Activated gamma-delta T cell treated with Interleukin-2 at 50 U/mL for 16 hours (primary cell): ENCODE measurements at places on chromosomes 7 and 10.

DNA sequence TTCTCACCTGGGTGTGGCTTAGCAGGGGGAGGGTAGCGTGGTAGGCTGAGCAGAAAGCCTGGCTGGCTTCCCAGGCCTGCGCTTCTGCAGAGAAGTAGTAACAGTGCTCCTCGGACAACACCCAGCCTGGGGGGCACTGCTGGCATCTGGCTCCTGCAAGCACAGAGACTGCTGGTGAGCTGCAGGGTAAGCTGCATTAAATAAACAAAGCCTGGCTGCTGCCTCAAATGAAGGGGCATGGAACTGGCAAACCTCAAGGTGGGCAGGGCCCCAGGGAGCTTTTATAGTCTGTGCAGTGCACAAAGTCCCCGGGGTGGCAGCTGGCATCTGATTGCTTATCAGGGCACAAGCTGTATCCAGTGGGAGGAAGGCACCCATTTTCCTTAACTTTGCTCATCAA is 3.9 kb downstream of the KLRG2 start:
- no peak for DNase-seq

DNA sequence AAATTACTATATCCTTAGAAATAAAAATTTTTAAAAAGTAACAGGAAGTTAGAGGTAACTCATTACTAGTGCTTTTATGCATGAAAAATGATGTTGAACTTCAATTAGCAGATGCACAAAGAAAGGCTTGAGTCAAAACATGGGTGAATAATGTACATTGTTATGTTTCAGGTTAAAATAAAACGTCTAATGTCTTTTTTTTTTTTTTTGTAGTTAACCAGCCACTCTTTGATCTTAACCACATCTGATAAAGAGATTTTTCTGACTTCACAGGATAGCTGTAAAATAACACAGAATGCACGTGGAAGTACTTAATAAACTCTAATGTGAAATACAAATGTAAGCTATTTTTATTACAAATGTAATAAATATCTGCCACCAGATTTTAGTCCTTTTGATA is 61.7 kb downstream of the GSAP start:
- DNase-seq, result no peak

GRCh38 chr7:55552320-55553023 is 19.8 kb downstream of the VOPP1 start:
- no peak for DNase-seq

GRCh38 chr7:26074919-26075318 is 77.1 kb upstream of the NFE2L3 start:
- no peak for DNase-seq

- DNase-seq, result no peak
These were observed 291.1 kb downstream of the ZNF248 start for GRCh38 chr10:37566332-37566731.

GRCh38 chr7:13882051-13882450 is 107.4 kb downstream of the ETV1 start:
- no peak for DNase-seq

DNA sequence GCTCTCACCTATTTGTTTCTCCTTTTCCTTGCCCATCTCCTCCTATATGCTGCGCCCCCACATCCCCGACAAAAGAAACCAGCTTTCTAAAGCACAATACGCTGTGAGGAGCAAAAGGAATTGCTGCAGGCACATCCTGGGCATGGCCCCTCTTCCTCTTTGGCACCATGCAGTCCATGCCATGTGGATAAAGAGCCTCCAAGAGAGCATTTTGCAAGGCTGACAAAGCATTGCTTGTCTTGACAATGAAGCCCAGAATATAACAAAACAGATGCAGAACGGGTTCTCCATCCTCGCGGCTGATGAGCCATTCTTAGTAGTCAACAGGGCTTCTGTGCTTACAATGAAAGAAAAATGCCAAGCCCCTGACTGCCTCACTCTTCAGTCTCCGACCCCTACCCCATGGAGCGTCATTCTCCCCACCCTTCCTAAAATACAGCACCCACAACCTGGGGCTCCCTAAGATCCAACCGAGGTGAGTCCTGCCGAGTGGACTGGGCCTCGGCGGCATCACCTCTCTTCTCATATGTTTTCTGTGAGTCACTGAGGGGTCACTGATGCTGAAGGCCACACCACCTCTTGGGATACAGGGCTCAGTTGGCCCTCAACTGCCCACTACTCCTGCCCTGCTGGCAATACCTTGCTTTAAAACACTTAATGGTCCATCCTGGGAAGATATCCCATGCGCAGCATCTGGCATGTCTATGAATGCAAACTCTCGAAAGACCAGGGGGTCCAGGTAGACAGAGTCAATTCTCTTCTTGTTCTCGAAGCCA is 47.5 kb downstream of the GSDME start:
- DNase-seq, result no peak

GRCh38 chr7:110775046-110775445 is 315.9 kb upstream of the LRRN3 start:
- no peak for DNase-seq

- DNase-seq, result no peak
These were observed 398.6 kb downstream of the GPAM start for GRCh38 chr10:111784946-111785465.

- DNase-seq, result no peak
These were observed at the start of gene DLX6 for GRCh38 chr7:97005183-97006054. TSS of gene DLX6 (plus strand) at chr7:97005553. CDS start at chr7:97005978, 425 bp downstream.

DNA sequence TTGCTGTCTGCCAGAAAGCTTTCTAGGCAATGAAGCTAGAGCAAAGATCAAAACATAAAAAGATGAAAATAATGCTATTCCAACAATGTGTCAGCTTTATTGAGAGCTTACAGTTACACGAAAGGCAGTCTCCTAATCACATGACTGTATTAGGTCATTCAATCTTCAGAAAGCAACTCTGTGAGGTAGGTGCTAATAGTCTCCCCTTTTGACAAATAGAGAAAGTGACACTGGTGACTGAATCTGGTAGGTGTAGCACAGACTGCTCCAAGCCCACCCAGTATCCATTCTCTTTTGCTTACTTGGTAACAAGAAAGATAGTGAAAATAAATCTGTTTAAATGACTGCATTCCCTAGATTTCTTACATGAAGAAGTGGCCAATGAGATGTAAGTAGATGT is 58.8 kb downstream of the DGKB start:
- DNase-seq, result no peak

DNA sequence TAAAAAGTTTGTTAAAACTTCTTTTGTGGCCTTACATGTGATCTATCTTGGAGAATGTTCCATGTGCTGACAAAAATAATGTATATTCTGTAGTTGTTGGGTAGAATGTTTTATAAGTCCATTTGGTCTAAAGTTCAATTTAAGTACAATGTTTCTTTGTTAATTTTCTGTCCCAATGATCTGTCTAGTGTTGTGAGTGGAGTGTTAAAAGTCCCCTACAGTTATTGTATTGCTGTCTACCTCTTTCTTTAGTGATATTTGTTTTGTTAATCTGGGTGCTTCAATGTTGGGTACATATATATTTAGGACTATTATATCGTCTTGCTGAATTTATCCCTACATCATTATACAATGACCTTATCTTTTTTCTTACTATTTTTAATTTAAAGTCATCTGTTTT is 6.9 kb downstream of the TMEM140 start:
- DNase-seq, result no peak

- no peak for DNase-seq
These were observed 442.5 kb downstream of the SEMA3D start for GRCh38 chr7:84744385-84744784.

DNA sequence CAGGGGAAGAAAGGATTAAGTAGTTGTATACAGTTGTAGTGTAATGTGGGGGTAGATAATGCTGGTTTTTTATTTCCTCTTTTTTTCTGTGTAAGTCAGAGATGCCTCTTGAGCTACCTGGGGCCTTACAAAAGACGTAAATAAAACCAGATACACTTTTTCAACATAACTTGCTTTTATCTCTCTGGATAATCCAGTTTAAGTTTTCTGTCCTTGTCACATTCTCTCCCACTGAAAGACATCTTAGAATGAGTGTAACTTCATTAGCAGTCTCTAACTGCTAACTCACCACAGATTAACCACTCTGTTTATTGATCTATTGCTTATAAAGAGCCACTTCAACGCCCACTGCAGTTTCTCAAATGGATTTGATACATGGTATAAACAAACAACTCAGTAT is 64.1 kb upstream of the LRRN3 start:
- DNase-seq, result no peak

GRCh38 chr10:51241461-51241860 is 167.2 kb downstream of the PRKG1 start:
- DNase-seq, result no peak

DNA sequence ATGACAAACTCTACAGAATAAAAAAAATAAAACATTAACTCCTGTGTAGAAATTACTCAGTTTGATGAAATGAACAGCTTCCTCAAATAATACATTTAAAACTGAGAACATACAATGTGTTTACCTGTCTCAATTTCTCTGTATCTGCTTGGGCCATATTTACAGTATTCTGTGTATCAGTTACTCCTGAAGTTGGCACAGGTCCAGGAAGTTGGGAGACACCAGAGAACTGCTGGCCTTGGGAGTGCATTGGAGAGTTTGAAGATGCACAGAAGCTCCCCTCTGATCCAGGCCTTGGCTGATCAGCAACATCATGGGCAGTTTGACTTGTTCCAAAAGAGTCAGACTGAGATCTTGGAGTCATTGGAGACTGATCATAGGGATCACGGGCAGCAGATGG is 155.1 kb downstream of the GALNT11 start:
- no peak for DNase-seq

DNA sequence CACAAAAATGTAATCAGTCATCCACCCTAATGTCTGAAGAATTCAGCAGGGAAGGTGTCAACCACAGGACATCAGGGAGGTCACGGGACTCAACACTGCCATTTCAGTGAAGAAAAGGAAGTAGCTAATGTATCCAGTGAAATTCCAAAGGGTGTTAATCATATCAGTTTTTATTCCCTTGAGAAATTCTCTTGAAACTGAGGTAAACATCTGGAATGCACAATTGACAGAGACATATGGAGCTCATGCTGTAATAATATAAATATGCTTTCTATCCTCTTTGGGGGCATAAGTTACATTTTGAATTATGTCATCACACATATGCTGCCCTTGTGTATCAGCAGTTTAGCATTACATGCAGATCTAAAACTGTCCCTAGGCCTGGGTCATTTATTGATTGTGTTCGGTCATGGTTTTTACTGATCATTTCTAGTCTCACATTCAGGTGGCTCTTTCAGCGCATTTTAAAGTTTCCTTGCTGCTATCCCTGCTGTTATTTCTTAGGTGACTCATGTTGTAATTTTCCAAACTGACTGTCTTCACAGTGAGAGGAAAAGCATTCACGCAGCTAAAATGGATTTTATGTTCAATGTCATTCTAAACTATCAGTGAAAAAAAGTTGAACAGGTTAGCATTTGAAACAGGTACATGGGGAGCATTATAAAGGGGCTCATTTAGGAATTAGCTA is 273.9 kb downstream of the TSPAN12 start:
- no peak for DNase-seq

DNA sequence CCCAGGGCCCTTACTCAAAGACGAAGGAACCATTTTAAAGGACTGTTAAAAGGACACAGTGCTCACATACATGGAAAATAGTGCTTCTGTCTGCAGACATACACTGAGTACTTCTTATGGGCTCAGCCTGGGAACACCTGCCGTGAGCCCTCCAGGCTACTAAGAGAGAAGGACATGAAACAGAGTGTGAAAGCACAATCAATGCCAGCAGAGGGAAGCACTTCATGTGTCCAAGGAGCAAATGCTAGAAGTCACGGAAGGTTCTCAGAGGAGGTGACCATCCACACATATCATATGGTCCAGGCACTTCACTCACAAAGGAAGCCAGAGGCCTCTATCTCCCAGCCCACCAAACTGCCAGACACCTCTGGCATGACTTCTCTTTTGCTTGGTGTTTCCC is 15.5 kb downstream of the ELMO1 start:
- DNase-seq, result no peak

DNA sequence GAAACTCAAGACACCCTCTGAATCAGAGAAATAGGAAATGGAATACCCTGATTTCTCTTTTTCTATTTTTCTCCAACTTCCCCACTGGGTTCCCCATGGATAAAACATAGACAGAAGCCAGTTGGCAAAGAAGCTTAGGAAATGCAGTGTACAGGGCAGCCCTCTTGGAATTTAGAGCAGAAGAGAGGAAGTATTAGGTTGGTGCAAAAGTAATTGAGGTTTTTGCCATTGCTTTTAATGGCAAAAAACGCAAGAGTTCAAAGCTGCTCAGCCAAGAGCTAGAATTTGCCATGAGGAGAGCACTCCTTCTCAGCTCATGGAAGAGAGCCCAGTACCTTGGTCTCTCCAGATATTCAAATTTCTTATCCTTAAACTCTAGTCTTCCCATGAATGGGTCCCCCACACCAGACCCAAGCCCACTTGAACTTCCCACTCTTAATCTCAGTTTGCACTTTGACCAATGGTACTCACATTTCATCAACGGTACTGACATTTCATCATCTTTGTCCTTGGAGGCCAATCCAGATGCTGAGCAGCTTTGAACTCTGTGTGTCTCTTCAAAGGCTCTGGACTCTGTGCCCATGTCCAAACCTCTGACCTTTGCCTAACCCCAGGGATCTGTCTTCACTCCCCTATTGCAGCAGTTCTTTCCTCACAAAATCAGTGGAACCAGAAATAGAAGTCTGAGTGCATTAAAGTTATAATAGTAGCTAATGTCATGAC is 73.2 kb upstream of the PPP1R3C start:
- DNase-seq, result no peak

DNA sequence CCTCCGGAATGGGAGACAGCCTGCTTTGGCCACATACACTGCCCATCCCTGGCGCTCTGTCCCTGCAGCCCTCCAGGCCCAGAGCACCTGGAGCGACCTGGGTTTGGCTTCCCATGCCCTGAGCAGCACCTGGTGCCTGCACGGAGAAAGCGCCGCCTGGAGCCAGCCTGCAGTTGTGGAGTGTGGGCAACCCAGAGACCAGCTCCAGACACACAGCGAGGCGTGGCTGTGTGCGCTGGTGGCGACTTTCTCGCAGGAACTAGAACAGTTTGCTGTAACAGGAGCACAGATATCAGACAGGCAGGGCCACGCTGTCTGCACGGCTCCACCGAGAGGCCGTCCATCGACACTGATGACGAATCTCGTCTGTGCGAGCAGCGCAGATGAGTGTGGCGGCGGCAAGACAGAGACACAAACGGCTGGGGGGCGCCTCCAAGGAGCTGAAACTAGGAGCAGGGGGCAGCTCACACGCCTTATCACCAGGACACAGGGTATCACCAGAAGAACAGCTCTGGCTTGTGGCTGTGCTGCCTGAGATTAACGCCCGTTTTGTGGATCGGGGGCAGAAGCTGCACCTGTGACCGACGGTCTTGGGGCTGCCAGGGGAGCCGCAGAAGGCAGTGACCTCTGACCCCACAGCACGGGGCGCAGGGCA is 275.3 kb downstream of the DNAJB6 start:
- DNase-seq, result no peak

GRCh38 chr7:19305698-19306097 is 160.5 kb upstream of the FERD3L start:
- no peak for DNase-seq

DNA sequence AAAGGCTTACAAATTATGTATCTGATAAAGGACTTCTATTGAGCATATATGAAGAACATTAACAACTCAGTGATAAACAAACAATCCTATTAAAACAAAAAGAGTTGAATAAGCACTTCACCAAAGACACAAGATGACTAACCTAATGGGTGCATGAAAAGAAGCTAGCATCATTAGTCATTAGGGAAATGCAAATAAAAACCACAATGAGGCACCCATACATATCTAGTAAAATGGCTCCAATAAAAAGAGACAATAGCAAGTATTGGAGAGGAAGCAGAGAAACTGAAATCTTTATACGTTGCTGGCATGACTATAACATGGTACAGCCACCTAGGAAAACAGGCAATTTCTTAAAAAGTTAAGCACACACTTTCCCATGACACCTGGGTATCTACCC is 77.6 kb upstream of the ZMIZ1 start:
- no peak for DNase-seq
